ENCODE measurements at places on chromosomes 13 and 19. TPM values are rescaled to one million over a fixed set of nuclear protein-coding genes. Genes with fewer than 3 reads are reported as not detected.

GRCh38 chr13:76758738-76759137, 127.5 kb downstream of the KCTD12 start:
- no peak for DNase-seq

GRCh38 chr13:73335210-73335609, 276.4 kb downstream of the KLF5 start:
- no peak for DNase-seq

DNA sequence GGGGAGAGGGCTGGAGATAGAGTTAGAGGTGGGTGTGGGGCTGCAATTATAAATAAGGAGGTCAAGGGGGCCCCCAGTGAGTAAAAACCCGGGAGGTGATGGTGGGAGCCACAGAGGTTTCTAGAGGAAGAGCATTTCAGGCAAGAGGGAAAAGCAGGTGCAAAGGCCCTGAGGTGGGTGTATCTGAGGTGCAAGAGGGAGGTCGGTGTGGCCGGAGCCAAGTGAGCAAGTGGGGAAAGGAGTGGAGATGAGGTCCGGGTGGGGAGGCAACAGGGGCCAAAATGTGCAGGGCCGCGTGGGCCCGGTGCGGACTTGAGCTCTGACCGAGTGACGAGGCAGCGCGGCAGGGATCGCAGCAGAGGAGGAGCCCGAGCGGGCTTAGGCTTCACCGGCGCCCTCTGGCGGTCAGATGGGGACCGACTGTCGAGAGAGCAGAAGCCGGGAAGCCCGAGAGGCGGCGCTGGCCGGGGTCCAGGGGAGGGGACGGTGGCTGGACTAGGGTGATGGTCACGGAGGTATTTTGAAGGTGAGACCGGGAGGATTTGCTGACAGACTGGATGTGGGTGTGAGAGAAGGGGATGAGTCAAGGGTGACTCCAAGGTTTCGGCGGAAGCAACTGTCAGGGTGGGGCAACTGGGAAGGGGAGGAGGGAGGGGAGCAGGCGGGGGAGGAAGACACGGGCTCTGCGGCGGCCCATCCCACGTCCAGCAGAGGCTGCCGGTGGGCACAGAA, 17.7 kb upstream of the SPACA4 start:
- DNase-seq: peak; percentile 90

DNA sequence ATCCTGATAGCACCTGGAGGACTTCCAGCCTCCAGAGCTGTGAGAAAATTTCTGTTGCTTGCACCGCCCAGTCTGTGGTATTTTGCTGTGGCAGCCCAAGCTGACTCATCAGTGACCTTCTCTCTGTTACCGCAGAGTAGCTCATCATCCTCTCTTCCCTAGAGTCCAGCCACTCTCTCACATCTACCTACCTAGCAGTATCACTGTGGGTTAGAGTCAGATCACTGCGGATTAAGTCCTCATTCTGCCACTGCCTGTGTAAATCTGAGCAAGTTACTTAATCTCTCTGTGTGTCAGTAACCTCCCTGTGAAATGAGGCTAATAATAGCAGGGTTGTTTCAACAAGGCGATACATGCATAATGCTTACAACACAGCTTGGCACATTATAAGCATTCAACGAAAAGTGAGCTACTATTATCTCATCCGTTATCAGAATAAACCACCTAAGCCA, 40.3 kb upstream of the USPL1 start:
- DNase-seq: peak; percentile 26

The PSG6 gene
- total RNA-seq: not detected

- no peak for DNase-seq
These were observed 3.3 kb upstream of the OPA3 start for GRCh38 chr19:45587873-45588272.

DNA sequence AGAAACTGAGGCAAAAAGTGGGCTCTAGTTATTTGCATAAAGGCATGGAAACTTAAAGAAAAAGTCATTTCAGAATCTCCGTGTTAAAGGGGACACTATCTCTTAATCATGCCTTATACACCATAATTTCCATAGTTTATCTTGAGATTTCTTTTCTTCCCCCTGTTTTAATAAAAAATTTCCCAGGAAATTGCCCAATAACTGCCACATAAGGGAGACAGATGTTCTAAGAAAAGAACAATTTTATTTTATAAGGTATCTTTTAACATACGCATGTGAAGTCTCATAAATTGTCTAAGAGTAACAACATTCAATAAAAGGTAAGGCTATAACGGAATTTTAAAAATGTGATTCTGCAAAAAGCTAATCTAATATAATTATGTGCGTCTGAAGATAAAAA, 371.3 kb downstream of the IRS2 start:
- DNase-seq: no peak
